ENCODE measurements at places on chromosomes 12 and 14.

DNA sequence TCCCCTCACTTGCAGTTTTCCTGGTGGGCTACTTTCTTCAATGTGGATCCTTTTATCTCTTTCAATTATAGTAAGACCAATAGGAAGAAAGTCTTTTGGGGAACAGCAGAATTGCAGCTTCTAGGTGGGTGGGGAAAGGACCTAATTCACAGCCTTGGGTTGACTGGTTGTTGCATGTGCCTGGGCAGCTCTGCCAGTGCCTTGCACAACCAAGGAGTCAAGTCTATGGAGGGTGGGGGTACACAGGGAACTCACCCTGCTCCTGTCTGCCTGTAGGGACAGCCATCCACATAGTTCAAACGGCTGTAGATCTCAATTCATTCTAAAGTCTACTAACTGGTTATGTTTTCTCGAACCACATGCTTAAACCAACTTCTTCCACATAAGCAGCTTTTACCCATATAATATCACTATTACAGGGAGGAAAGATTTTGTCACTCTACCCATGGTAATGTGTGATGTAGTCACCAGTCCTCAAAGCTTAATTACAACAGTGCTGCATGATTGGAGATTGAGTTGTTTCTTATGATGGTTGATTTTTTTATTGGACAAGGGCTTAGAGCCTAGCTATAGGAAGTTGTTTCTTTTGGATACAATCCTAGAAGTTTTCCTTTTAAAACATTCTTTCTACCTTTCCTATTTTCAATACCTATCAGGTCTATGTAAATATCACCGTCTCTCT, 117.7 kb upstream of the FRMD6 start:
- no peak for DNase-seq

DNA sequence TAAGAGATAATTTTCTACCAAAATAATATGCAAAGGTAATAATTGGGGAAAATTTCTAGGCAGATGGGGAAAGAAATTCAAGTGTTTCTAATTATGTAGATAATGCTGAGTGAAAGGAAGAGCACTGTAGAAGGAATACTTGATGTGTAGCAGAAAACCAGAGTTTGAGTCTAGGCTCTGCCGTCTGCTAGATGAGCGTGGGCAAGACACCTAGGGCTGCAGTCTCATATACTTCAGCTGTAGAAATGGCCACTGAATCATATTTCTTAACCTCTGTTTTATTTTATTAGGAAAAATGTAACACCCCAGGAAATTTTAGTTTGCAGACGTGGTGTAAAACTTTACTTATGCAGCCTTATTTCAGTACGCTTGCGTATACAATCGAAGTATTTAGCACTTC, 59.8 kb upstream of the SLC38A2 start:
- no peak for DNase-seq

DNA sequence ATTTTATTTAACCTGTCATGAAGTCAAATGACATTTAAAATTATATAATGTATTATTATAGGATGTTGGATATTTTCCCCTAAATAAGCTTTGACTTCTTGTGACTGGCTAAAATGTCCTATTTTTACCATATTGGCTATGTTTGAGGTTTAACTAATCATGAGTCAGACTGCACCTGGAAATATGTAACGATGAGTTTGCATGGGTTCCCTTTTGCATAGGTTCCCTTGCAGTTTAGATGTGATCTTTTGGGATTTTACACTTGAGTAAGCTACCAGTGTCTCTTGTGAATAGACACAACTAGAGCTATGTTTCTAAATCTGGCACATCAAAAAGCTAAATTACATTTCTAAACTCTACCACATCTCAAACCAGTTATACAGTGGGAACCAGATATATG, 5.2 kb downstream of the PDZRN4 start:
- DNase-seq, result no peak

GRCh38 chr14:99681101-99681831, 2.8 kb upstream of the CYP46A1 start:
- DNase-seq, result no peak

DNA sequence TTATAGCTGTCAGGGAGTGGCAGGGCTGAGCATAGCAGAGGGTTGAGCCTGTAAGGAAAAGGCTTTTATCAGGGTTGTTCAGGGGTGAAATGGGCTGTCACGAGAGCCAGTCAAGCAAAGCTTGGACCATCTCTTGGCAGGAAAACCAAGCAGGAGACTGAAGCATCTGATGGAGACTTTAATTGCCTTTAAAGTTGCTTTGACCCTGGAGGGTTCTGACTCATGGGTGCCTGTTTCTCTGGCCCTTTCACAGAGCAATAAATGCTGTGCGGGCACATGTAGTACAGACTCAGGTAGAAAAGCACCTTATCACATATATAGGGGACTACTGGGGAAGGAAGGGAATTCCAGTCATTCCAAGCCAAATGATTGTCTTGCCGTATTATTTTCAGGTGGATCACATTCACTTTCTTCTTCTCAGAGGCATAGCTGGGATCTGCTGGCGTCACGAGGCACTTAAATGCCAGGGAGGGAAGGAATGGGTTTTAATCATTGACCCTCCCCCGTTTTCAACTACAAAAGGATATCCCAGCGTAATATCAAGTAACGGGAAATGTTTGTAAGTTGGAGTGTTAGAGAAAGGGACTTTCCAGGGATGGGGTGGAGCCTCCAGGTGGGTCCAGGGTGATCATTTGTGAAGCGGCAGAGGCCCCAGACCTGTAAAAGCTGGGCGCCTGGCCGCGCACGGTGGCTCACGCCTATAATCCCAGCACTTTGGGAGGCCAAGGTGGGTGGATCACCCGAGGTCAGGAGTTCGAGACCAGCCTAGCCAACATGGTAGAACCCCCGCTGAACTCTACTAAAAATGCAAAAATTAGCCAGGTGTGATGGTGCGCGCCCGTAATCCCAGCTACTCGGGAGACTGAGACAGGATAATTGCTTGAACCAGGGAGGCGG, 34.9 kb downstream of the PLEKHD1 start:
- no peak for DNase-seq

DNA sequence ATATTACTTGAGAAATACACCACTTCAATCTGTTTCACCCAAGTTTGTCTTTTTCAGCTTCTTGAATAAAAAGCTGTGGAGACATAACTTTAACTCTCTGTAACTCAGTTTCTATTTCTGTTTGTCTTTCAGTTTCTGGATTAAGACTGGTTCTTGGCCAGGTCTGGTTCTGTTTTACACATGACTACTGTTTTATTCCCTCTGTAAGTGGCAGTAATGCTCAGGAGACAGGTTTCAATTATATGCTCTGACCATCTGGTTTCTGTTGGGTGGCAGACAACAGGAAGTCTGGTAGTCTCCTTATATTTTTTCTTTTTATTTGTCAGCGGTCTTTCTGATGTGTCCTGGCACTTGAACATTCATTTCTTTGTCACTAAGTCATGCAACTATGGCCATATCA, 102.9 kb downstream of the RPS29 start:
- DNase-seq, result no peak

DNA sequence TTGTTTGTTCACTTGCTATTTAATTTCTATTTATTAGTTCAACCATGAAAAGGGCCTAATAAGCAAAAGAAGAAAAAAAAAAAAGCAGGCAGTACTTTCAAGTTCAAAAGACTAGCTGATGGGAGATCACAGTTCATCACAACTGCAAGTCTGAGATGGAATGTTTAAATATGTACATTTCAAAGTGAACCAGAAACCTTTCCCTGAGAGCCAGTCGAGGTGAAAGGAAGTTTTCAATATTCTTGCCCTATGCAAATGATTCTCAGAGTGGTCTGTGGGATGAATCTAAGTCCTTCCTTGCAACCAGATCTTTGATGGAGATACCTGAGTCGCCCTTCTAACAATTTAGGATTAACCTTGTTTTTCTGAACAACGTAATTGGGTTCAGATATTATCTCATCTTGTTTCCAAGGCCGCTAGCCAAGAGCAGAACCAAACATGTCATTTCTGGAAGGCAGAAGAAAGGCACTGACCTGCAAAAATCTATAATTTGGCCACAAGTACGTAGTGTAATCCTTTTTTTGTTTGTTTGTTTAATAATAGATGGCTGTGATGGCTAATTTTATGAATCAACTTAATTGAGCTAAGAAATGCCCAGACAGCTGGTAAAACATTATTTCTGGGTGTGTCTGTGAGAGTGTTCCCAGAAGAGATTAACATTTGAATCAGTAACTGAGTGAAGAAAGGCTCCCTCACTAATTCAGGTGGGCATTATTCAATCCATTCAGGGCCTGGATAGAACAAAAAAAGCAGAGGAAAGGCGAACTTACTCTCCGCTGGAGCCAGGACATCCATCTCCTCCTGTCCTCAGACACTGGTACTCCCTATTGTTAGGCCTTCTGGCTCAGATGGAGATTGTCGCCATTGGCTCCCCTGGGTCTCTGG, 171.1 kb upstream of the TMPO start:
- DNase-seq, result no peak

All from endothelial cell of umbilical vein (primary cell).